T-helper 9 cell (primary cell): ENCODE measurements at places on chromosomes 2 and 18.
A peak's percentile ranks its signal among the peaks of the same experiment; 100 is the strongest.

DNA sequence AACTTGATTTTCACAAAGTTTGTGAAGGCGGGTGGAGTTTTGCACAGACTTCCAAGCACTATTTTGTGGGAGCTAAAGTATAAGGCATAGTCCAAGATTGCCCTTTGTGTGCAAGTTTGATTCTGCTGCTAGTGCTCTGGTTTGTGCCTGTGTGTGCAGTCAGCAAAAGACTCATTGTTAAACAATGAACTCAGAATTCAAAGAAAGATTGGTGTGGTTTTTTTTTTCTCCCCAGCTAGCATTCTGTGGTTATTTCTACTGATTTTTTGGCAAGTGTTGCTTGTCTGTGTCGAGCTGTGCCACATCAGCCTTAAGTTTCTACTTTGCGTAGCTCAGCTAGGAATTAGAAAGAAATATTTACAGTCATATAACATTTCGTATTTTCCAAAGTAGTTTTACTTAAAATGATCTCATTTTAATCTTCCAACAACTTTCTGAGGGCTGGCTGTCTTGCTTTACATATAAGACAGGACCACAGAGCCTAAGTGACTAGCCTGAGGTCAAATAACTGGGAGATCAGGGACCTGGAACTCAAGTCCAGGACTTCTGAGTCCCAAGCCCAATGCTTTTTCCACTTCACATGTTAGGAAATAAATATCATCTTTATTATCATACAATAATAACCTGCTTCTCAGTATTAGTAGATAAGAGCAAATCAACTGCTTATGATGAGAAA, 69.8 kb downstream of the BABAM2 start:
- DNase-seq = no peak

DNA sequence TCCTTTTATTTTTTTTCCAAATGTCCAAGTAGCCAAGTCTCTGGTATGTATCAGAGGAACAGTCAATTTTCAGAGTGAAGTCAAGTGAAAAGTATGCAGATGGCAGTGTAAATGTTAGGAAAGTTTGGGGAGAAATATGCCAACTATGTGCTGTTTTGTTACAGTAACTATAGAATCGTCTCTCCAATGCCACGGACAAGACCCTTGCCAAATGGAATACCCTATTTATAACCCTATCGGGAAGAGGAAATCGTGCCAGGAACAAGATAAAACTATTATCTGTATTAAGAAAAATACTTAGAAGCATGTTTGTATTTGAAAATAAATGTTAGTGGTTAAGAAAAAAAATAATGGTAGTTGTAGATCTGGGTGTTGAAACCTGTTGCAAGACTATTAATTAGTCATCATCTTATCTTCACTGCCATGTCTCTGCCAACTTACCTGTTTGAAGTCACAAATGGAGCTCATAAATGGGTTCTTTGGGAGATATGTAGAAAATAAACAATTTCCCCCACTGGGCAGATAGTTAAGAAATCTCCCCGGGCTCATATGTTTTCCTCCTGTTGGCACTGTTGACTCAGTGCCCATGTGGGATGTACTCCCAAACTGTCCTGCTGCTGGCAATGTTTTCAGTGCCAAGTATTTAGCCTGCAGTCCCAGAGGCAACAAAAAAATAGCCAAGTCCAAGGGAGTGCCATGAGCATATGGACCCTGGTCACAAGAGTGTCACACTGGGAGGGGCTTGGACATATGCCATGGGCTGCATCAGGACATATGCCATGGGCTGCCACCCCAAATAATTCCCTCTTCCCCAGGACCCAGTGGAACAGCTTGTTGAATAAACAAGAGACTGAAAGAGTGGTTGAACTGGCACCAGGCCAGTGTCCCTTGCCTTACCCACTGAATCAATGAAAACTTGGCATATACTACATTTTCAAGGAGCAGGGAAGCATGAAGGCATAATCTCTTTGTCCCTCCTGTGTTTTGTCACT, 366.9 kb downstream of the OSR1 start:
- no peak for DNase-seq

DNA sequence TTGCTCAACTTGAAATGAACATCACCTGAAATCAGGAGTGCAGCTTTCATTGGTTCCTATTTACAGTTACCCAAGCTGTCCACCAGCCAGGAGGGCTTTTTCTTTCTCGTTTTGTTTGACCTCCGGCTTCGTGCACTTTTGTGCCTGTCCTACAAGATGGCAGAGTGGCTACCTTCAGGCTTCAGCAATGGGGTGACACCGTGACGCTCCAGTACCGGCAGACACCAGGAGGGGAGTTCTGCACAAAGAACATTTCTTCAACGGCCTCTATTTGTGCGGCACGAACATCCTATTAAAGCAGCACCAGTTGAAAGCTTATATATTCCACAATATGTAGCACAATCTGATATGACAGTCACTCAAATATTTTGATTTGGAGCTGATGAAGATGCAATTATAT, 18.3 kb downstream of the RNASEH1 start:
- DNase-seq = no peak

GRCh38 chr2:113407446-113408099, 29.9 kb upstream of the ZNG1B start:
- DNase-seq = no peak

- DNase-seq = no peak
These were observed 184.3 kb downstream of the UBE2E3 start for GRCh38 chr2:181164699-181165098.

DNA sequence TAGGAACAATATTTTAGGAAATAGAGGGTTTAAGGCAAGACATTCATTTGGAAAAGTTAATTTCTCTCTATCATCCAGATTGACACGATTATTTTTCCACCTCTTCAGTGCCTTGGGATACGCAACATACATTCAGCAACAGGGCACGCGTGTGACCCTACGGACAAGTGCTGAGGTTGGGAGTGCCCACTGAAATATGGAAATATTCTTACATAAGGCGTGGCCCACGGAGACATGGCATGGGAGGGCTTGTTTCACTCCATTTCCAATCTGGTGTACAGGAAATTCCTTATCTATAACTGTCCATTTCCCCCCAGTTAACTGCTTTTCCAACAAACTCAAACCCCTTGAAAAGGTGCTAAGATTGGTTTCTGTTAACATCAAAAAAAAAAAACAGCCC, 20.9 kb upstream of the KIDINS220 start:
- DNase-seq = no peak

GRCh38 chr2:222955008-222955407, 94.2 kb downstream of the ACSL3 start:
- DNase-seq = no peak

DNA sequence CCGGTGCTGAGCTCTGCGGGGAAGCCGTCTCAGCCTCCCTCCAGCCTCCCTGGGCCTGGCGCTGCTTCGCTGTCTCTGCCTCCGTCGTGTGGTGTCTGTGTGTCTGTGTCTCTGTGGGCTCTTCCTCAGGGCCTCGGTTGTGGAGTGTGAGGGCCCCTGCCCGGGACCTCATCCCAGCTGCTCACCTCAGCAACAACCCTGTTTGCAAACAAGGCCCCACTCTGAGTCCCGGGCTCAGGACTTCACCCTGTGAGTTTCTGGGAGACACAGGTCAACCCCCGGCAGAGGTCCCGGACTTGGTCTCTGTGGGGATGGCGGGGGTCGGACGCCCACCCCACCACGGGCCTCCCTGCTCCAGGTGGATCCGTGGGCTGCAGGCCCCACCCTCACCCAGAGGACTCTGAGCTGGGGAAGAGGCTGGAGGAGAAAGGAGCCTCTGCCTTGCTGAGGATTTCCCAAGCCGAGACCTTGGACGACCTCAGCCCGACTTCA, 127.4 kb upstream of the CTDP1 start:
- no peak for DNase-seq

GRCh38 chr2:123597988-123598387, 427.1 kb upstream of the CNTNAP5 start:
- DNase-seq = no peak

GRCh38 chr2:60717691-60718090, 38.4 kb upstream of the PAPOLG start:
- no peak for DNase-seq

GRCh38 chr2:9703701-9704221, 73.0 kb upstream of the YWHAQ start:
- DNase-seq = peak; percentile 13

DNA sequence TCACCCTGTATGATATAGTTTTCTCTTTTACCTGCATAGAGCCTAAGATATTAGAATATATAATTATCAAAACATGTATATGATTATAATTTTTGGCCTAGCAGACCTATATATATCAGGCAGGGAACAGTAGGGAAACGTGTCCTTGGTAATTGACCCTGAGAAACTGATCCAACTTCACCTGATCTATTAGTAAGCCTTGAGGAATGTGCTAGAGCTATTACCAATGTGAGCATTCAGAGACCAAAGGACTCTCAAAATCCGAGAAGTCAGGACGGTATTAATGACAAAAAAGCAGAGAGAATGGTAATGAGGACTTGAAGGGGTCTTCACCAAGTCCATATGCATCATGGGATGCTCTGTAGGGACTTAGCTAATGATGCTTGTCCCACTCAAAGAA, 571.9 kb downstream of the CPS1 start:
- DNase-seq = no peak

GRCh38 chr2:9967053-9967775, 15.7 kb downstream of the GRHL1 start:
- no peak for DNase-seq
